ENCODE measurements at places on chromosomes 6 and 20.

GRCh38 chr6:14476793-14477531 lies 359.4 kb downstream of the CD83 start:
- peak; percentile 79 for DNase-seq

DNA sequence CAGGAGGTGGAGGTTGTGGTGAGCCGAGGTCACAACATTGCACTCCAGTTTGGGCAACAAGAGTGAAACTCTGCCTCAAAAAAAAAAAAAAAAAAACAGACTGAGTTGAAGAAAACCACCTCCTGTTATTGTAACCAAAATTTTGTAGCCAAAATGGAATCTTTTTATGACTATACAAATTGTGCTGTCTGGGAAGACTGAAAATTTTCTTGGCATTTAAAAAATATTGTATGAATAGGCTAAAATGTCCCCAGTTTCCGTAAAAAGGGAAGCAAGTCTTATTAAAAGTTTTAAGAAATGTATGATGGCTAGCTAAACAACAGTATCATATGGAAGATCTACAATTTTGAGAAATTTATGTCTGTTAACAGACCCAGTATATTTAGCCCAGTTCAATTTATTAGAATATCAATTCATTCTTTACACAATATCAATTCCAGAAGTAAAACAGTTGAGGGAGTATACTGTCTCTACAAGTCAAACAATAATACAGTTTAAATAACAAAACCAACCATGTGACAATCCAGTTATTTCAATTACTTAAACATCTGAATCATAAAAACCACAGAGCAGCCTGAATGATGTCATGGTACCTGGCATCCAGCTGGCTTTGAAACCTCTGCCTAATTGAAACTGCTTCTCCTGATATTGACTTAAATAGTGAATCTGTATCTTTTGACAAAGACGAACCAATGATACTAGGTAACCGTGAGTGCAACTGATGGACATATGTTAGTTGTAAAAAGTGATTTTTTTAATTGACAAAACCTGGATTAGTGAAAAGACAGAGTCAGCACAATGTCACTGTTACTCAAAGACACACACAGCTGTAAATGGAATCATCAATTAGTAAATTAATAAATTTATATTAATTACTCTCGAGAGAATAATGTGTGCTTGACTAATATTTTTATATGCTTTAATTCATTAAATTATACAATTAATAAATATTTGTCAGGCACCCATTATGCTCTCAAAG lies 166.6 kb upstream of the MARCKS start:
- DNase-seq: no peak

DNA sequence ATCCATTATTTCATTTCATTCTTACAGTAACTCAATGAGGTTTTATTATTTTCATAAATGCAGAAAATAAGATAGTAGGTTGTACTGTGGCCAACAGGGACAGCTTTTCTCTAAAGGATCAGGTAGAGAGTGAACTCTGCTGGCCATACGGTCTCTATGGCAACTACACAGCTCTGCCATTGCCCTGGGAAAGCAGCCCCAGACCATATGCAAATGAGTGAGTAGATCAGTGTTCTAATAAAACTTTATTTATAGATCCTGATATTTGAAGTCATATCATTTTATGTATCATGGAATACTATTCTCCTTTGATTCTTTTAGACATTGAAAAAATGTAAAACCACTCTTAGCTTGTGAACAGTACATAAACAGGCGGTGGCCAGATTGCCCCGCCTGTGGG lies 192.5 kb upstream of the RREB1 start:
- no peak for DNase-seq

- DNase-seq: peak; percentile 72
These were observed 39.2 kb downstream of the GNAS start for GRCh38 chr20:58891718-58892140.

DNA sequence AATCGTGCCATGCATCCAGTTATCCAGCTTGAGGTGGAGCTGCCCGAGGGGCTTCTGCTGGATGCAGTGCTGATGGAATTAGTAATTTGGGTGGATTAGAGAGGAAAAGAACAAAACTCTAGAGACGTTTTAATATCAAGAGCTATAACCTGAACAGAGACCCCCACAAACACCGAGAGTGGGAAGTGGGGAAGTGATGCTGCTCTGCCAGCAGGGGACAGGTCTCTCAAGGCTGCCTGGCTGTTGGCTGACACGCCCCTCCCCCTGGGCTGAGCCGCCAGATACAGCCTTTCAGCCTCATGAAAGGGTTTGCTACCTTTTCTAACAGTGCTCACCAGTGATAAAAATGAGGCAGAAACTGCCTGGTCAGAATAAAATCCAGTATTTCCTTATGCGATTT lies 9.6 kb downstream of the LEMD2 start:
- peak; percentile 56 for DNase-seq

DNA sequence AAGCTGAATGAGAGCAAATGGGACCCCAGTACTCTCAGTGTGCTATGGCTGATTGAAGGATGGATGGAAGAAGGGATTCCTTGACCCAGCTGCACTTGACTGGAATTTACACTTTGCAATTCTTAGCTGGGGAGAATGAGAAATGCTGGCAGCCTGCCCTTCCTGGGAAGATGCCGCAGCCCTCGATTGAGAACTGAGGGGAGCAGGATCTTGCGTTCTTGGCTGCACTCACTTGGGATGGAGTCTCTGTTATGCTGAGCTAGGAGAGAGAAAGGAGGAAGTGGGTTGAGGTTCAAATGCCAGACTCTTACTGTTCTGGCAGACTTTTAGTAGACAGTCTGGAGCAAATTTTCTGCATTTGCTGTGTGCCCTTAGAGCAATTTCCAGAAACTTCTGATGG lies 221.2 kb downstream of the FNDC1 start:
- no peak for DNase-seq

DNA sequence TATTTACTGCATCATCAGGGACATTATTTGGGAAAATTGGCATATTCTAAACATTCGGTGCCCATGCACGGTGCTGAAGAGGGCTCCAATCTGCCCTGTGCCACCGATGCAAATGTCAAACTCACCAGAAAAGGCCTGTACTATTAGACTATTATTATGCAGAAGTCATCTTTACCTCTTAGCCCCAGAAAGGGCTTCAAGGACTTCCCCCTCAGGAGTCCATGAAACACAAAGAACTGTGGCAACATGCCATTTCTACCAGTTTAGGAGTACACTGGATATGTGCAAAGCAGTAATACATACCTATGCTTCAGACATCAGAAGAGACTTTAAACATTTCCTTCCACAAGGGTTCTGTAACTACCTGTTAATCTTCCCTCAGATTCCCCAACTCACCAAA lies 8.6 kb downstream of the DIDO1 start:
- DNase-seq: no peak

DNA sequence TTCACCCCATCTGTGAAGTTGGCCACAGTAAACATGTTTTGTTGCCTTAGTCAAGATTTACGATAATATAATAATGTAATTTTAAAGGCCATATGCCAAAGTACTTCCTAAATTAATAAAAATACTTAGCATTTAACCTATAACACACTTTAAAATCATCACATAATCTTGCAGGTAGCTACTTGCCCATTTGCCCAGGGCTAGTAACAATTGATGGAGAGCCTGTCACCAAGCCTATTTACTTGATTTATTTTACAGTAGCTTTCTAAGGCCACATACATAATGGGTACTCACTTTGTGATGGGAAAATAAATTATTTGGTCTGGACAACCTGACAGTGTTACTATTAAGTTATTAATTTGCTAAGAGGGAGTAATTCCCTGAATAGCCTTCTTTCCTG lies 14.5 kb downstream of the BTBD9 start:
- DNase-seq: no peak

Measured in NCI-H524 (cell line).